ENCODE measurements at places on chromosomes 11 and 22.

GRCh38 chr11:109423466-109424190 lies 1.6 kb downstream of the C11orf87 start:
- peak; percentile 42 for DNase-seq

DNA sequence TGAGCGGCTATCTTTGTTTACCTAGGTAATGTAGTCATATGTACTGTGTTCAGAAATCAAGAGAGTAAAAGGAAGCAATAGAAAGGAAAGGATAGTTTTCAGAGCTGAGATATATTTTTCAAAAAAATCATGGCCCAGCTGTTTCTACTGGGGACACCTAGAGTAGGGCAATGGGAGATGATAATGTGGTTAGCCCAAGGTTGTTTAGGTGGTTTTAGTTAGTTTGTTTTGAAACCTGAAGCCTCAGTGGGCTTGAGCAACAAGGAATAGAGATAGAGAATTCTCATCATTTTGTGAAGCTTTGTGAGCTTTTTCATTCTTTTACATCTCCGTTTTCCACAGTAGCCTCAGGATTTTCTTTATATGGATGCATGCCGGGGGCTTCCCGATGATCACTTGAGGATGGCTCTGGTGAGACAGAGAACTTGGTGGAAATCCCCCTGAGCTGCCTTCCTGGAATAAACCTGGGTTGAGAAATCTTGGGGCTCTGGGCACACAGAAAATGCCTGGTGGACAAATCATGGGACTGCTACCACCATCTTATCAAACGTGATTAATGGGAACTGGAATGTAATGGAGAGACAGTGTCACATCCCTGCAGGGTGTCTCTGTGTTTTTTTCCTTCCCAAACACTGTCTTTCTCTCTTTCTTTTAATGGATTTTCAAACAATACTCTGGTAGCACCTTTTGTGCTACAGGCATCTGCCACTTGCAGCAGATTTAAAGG lies 49.0 kb downstream of the ARHGAP42 start:
- DNase-seq, result no peak

- no peak for DNase-seq
Observed at GRCh38 chr11:105447936-105448702, 161.8 kb upstream of the GRIA4 start.

DNA sequence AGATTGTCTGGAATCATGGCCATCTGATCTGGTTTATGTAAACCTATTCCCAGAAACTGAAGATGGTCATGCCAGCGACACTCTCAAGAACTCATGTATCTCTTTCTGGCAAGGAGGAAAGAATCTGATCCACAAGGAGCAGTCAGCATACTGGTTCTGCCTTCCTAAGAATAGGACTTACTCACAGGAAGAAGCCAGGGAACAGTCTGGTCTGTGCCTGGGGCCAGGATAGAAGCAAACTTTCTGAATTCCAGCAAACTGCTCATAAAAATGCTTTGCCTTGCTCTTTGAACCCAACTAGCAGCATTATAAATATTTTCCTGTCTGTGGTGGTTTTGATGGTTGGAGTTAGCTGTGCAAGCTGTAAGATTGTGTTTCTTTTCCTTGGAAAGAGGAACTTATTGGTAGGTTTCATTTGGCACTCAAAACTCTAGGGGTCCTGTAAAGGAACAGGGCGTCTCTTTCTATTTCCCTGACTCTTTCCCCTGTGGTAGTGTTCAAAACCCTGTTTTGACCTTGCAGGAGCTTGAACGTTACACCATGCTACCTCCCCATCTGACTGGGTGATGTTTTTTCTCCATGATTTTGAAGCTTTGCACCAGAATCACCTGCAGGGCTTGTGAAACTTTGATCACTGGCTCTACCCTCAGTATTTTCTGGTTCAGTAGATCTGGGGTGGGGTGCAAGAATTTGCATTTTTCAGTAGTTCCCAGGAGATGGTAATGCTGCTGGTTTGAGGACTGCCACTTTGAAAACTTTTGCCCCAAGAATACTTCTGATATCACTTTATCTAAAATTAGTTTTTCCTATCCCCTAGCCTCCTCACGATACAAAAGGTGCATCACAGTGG lies 627.8 kb upstream of the ANO5 start:
- DNase-seq, result no peak

- DNase-seq, result no peak
Observed at GRCh38 chr11:75351791-75352587, 528 bp upstream of the ARRB1 start.
